ENCODE measurements at places on chromosomes 16 and 17.

GRCh38 chr17:75271233-75271954 lies 363 bp upstream of the MIF4GD start:
- peak; percentile 83 for DNase-seq

- no peak for DNase-seq
Measured at GRCh38 chr17:79803997-79804855, 7.3 kb upstream of the CBX8 start.

GRCh38 chr17:8087075-8087951 lies at the start of gene ALOX12B:
Gene ALOX12B, minus strand, starts transcription at chr17:8087716. Its CDS starts 274 bp downstream, at chr17:8087442.
- DNase-seq: no peak

DNA sequence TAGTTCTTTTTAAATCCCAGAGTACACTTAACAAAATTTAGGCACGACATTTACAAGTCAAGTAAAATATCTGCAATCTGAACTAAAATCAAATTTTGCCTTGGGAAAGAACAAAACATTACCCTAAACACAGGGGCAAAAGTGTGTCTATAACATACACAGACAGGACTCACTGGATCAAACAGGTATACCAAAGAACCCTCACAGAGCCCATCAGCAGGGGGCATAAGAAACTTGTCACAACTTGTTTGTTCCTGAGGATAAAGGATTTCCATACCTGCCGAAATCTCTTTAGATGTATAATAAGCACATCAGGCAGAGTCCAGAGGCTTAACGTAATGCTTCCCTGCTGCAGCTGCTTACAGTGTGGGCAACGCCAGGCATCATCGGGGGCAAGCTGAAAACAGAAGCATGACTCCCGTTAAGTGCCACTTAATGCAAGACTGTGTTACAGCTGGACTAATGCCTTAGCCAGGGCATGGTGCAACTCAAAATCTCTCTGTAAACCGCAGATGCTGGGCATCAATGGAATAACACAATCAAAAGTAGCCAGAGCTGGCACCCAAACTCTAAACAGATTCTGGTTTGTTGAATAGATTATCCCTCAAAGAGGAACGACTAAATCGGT lies 67.0 kb downstream of the USP31 start:
- DNase-seq: no peak

DNA sequence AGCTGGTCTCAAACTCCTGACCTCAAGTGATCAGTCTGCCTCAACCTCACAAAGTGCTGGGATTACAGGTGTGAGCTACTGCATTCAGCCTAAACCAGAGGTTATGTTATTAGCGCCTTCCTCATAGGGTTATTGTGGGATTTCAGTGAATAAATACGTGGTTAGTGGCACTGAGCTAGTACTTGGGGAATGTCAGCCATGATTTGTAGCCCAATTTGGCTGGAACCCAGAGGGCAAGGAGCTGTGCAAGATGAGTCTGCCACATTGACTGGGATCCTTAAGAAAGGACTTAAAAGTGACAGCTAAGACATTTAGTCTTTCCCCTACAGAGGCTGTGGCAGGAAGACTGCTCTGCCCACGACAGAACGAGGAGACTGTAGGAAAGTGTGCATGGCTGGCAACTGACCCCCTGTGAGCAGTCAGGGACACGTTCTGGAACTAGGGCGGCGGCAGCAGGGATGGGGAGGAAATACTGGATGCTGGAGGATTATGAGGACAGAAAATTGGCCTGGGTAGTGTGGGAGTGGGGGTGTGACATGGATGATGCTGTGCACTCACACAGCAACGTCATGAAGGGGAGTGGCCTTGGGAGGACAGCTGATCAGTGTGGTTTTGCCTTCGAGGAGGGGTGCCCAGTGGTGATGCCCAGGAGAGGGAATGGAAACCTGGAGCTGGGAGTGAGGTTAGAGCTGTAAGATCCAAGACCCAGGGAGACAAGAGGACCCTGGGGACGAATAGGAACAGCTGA lies 14.6 kb downstream of the ATP5PD start:
- DNase-seq: peak; percentile 37

- DNase-seq: no peak
Measured at GRCh38 chr17:65572581-65573281, 11.3 kb upstream of the AXIN2 start.

DNA sequence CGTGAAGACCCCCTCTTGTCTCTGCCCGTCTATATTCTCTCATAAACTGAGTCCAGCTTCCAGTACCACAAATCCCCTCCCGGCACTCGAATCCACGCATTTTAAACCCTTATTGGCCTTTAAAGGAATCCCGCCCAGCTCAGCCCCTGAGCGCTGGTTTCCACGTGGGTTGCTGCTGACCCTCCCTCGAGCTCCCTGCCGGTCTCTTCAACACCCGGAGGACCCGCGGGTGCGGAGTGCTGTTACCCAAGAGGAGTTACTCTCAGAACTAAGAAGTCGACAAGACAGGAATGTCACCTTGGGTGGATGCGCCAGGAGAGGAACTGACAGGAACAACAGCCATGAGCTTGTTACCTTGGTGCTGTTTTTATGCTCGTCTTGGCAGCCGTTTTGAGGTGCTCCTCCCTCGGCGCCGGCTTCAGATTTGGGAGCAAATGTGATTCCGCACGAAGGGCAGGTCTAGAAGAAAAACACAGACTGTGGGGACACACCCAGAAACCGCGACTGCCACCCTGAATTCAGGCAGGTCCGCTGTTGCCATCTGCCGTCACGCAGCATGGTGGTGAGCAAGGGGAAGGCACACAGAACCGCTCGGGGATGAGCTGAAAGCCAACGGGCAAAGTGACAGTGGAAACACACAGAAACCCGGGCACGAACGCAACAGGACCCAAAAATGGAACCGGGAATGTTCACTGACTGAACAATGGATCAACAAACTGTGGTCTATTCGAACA lies 112.7 kb upstream of the CREBBP start:
- DNase-seq: no peak
